ENCODE measurements at places on chromosomes 11 and 22.

DNA sequence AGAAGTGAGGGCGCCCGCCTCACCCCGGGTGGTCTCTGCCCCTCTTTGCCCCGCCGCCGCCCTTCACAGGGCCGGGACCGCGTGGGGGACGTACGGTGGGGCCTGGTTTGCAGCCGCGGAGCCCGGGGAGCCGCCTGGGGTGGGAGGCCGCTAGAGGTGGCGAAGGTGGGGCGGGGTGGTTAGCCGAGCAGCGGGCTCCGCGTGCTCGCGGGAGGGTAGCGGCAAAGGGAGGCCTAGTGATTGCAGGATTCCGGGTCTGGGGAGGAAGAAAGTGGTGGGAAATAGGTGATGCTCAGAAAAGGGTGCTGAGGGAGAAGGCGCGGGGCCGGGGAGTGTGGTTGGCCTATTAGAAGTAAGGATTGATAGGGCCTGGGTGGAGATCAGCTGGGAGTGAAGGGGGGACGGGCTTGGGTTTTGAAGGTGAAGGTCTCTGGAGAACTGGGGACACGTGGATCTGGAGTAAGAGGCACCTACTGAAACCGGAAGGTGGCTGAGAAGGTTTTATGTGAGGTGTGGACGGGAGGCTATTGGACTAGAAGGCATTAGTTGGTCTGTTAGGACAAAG, 571 bp downstream of the FAR1 start:
- peak; percentile 67 for DNase-seq

- DNase-seq: no peak
Observed at GRCh38 chr22:37749831-37750595, 53.2 kb downstream of the TRIOBP start.

DNA sequence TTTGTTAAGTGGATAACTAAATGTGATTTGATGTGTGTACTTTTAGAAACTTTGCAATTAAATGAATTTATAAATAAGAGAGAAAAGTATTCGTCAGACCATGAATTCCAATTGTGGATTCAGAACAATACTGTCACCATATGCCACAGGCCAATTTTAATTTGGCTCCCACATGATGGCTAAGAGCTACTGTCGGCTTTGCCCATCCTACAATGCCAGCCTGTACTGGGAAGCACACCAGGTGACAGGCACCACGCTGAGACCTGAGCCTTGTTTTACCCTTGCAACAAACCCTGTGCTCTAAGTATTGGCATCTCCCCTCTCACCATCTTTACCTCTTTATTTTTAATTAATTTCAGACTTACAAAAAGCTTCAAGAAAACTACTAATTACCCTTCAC, 14.0 kb downstream of the RAB30 start:
- no peak for DNase-seq

- DNase-seq: no peak
Observed at GRCh38 chr22:35894937-35895708, 133.5 kb downstream of the RBFOX2 start.

- DNase-seq: no peak
Observed at GRCh38 chr11:80041136-80042000, 600.5 kb upstream of the TENM4 start.

- DNase-seq: peak; percentile 89
Observed at GRCh38 chr11:134360050-134360835, 28.5 kb downstream of the GLB1L2 start.

DNA sequence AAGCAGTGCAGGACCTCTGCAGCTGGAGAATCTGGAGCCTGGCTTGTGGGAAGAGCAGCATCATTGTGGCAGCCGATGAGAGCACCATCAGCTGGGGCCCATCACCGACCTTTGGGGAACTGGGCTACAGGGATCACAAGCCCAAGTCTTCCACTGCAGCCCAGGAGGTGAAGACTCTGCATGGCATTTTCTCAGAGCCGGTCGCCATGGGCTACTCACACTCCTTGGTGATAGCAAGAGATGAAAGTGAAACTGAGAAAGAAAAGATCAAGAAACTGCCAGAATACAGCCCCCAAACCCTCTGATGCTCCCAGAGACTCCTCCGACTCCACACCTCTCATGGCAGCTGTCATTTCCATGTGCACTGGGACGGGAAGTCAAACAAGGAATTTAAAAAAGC, 35.6 kb downstream of the ASRGL1 start:
- no peak for DNase-seq

- no peak for DNase-seq
Observed at GRCh38 chr11:116558504-116559211, 214.1 kb downstream of the BUD13 start.

DNA sequence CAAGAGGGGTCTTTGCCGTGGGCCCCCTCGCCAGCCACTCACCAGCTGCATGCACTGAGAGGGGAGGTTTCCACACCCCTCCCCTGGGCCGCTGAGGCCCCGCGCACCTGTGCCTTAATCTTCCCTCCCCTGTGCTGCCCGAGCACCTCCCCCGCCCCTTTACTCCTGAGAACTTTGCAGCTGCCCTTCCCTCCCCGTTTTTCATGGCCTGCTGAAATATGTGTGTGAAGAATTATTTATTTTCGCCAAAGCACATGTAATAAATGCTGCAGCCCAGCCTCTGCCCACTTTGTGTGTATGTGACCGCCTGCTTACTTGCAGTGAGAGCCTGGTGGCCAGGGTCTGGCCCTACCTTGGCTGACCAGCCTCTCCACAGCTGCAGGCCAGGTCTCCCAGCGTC, 2.8 kb upstream of the CRACR2B start:
- no peak for DNase-seq

DNA sequence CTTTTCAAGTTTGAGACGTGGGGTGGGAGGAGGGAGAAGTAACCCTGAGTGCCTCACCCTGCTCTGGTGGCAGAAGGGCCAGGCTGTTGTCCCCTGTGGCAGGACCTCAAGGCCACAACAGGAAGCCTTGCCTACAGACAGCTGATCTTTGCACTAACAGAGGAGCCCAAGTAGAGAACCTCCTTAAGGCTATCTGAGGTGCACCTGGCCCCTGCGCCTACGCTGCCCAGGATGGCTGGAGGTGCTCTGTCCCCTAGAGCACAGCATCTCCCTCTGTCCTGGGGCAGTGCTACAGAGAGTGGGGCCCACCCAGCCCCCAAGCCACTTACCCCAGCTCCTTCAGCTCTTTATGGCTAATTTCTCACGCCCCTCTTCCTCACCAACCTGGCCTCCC, 27.0 kb downstream of the MYO7A start:
- DNase-seq: no peak

DNA sequence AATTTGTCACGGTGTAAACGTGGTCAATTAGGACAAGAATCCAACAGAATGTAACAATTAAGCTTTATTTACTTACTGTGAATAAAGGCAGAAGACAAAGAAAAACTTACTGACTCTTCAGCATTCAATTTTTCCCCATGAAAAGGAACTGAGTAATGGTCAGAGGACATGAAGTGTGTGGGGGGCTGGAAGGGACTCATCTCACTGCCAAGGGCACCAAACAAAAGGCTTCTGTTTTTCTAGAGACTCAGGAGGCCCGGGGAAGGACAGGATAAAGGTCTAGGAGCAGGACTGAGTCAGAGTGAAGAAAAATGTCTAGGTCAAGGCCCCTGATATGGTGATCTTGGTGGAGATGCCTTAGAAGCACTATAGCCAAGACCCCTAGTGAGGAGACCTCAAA, 564.2 kb upstream of the ANO5 start:
- no peak for DNase-seq

GRCh38 chr11:18366286-18366685, 28.1 kb upstream of the LDHA start:
- no peak for DNase-seq
